ENCODE measurements at places on chromosomes 3 and 15.

DNA sequence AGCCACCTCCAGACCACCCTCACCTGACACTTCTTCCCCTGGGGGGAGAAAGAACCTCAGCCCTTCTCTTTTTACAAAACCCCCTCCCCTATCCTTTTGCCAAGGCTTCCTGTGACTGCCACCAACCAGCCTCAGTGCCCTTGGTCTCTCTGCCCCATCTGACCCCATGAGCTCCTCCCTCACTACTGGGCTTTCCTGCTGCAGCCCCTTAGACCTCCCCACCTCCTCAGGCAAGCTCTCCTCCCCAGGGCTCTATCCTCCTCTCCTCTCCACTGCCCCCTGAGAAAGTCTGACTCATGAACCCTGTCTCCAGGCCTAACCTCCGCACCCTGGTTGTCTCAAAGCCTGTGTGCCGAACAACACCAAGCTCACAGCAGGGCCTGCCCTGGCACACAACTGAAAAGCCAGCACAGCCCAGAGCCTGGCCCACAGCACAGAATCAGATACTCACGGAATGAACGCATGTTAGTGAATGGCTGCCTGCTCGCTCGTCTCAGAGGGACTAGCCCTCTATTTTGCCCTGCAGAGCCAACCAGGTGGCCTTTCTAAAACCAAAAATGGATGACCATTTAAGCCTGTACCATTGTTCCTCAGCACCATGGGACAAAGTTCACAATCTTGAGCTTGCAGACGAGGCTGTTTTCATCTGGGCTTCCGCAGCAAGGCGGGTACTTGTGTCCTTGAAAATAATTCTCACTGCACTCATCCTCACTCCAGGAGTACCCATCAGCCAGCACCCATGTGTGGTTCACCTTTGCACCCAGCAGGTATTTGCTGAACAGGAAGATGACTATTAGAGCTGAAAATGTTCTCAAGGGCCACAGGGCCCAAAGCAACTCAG is 1.7 kb downstream of the CHDH start:
- DNase-seq: no peak

DNA sequence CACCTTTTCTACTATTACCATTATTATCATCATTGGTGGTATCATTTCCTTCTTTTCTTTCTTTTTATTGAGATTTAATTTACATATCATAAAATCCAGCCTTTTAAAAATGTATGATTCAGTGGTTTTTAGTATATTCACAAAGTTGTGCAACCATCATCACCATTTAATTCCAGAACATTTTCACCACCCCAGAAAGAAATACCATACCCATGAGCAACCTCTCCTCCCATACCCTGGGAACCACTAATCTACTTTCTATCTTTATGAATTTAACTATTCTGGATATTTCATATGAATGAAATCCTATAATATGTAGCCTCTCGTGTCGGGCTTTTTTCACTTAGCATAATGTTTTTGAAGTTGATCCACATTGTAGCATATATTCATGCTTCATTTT is 29.1 kb downstream of the AAGAB start:
- DNase-seq: peak; percentile 42

- DNase-seq: no peak
Measured at GRCh38 chr3:185210621-185211142, 43.2 kb downstream of the EHHADH start.

- peak; percentile 48 for DNase-seq
Measured at GRCh38 chr3:60953351-60953750, 297.9 kb downstream of the FHIT start.

- peak; percentile 44 for DNase-seq
Measured at GRCh38 chr15:25543196-25543595, 104.4 kb upstream of the UBE3A start.

GRCh38 chr3:74053970-74054516 is 429.3 kb upstream of the PDZRN3 start:
- no peak for DNase-seq

GRCh38 chr3:46092702-46093080 is 65.4 kb upstream of the XCR1 start:
- no peak for DNase-seq

- no peak for DNase-seq
Measured at GRCh38 chr3:37143821-37144220, 30.6 kb downstream of the LRRFIP2 start.

- DNase-seq: peak; percentile 62
Measured at GRCh38 chr3:100634493-100635272, 25.3 kb downstream of the ADGRG7 start.

GRCh38 chr15:66474135-66474534 is 23.4 kb downstream of the SNAPC5 start:
- no peak for DNase-seq

DNA sequence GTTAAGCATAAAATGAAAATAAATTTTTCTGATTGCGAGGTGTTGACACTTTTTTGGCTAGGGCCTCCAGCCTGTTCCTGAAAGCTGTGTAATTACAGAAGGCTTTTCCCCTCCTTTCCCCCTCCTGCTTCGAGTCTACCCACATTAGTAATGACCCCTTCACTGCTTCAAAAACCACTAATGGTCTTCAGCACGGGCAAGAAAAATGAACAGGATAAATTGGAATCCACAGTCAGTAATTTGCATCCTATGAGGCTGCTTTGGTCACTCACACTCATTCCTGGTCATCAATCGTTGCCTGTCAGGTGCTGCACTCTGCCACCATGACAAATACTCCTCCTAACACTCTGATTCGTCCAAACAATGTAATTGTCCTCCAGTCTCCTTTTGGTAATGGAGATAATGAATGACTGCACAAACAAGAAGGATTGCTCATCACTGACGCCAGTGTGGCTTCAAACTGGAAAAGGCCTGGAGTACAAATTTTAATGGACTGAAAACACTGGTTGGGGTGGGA is 148.6 kb downstream of the MEIS2 start:
- peak; percentile 61 for DNase-seq

DNA sequence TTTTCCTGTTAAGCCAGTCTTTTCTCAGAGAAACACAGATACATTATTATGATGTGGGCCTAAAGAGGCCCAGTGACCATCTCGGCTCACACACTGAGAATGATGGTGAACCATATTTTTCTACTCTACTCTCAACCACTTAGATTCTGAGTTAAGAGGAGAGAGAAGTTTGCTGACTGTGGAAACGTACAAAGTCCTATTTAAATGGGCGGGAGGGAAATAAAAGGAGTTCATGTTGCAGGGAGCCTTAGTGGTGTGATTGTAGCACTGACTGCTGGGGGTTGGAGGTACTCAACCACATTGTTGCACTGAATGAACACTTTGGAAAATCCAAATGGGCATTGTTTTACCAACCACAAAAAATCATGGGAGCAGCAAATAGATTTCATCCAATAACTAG is 51.0 kb downstream of the ATP8B4 start:
- no peak for DNase-seq

DNA sequence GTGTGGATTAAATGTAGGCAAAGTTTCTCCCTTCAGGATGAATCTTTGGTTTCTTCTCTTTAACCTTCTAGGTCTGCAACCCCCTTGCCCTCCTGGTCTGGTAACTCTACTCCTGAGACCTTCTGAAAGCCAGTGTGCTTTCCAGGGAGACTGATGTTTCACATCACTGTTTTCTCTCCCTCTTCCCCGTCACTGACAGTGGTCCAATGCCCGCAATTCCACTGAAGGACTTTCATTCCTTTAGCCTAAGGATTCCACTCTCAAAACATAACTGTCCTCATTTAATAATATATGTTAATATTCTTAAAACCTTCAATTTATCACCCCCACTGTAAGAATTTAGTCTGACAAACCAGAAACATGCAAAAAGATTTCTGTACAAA is 101.5 kb upstream of the CPNE4 start:
- no peak for DNase-seq

Data from PC-3 (cell line).